Progenitor cell of endocrine pancreas (in vitro differentiated cells): ENCODE measurements at places on chromosomes 13 and 19. TPM values are rescaled to one million over a fixed set of nuclear protein-coding genes. Genes with fewer than 3 reads are reported as not detected.

The SLC17A7 gene
- total RNA-seq, result 0.29 TPM in 2 replicates

The CADM4 gene
- 60.9 and 71.6 TPM in 2 replicates for total RNA-seq

DNA sequence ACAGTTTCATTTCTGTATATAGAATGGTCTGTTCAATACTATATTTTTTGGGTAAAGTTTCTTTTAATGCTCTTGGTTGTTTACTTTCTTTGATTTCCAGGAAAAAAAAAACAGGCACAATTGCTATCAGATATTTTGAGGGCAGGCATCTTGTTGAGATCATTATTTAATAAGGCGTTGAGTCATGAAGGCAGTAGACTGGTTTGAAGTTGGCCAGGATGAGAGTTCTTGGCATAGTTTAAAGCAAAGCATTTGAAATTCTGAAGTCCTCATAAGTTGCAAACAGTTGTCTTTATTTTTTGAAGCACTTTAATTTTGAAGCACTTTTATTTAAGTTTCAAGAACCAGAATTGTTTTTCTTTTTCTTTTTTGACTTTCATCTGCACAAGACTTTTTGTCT lies 2.6 kb upstream of the ZNF175 start:
- peaks cover 15% of the 10 kb centered on the region for H3K4me1 ChIP-seq
- no peak overlapping the region for H3K4me3 ChIP-seq
- H3K36me3 ChIP-seq, result no peaks in the 10 kb centered on the region

- no peaks in the 10 kb centered on the region for H3K4me1 ChIP-seq
- H3K27ac ChIP-seq, result no peak overlapping the region
- H3K27me3 ChIP-seq, result no peaks in the 10 kb centered on the region
- peaks cover 19% of the 10 kb centered on the region for H3K36me3 ChIP-seq
- no peak overlapping the region for H3K4me3 ChIP-seq
- DNase-seq, result no peak
Measured at GRCh38 chr19:16885166-16885565, 3.6 kb upstream of the F2RL3 start.

GRCh38 chr13:102657630-102658029 lies 37.2 kb downstream of the METTL21C start:
- H3K4me1 ChIP-seq, result no peaks in the 10 kb centered on the region
- peaks cover 34% of the 10 kb centered on the region for H3K36me3 ChIP-seq
- H3K27me3 ChIP-seq, result no peaks in the 10 kb centered on the region
